ENCODE measurements at places on chromosomes 13 and 19. TPM values are rescaled to one million over a fixed set of nuclear protein-coding genes. Genes with fewer than 3 reads are reported as not detected.

DNA sequence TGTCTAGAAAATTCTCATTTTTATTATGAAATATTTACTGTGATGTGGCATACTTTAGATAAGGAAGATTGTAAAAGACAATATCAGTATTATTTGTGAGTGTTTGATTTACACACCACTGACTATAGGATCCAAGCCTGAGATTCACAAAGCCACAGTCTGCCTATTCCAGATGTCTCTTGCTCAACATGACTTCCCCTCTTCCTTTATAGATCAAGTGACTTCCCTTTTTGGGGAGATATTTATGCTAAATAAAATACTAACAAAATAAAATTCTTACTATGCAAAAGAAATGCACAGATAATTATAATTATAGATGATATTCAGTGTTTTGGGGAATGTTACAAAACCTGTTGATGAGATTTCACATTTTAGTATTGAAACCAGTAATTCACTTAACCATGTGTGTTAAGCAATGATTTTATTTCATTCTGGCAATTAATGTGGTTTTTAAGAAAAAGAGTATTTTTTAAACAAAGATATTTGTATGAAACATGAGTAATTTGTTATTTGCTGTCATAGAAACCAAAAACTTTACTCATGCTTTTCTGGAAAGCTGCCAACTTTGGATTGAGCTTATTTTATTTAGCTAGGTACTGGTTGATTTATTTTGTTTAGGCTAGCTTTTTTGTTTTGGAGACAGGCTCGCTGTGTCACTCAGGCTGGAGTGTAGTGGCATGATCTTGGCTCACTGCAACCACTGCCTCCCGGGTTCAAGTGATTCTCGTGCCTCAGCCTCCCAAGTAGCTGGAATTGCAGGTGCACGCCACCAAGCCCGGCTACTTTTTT lies 13.7 kb upstream of the GPR183 start:
- no peak for DNase-seq

DNA sequence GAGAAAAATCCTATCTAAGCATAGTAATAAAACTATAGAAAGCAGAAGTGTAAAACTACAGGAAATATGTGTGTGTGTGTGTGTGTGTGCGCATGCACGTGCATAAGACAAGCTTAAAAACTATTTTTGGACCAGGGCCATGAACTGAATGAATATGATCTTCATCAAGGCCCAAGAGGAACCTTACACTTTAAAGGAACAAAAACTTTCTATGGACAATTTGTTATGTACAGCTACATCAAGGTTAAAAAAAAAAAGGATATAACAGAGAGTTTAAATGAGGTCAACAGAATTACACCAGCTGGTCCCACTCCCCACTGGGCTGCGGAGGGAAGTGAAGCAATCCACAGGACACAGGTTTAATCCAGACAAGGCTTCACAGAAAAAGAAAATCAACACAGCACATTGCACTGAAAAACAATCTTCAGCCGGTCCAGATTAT lies 151.1 kb downstream of the LHFPL6 start:
- DNase-seq: peak; percentile 95

DNA sequence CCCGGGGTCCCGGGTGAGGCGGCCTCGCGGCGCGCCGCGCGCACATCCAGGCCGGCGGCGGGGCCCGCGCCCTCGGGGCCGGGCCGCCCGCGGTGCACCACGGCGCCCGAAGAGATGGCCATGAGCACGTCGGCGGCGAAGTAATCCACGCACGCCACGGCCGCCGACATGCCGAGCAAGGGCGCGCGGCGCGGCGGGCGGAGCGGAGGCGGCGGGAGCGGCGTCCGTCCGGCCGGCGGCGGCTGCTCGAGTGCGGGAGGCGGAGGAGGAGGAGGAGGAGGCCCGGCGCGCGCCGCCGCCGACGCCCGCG lies at the start of gene KLF16:
Gene KLF16 (minus strand): TSS at position 252 of the 310 bp plus-strand sequence. CDS start 82 bp downstream, at position 170.
- DNase-seq: no peak

DNA sequence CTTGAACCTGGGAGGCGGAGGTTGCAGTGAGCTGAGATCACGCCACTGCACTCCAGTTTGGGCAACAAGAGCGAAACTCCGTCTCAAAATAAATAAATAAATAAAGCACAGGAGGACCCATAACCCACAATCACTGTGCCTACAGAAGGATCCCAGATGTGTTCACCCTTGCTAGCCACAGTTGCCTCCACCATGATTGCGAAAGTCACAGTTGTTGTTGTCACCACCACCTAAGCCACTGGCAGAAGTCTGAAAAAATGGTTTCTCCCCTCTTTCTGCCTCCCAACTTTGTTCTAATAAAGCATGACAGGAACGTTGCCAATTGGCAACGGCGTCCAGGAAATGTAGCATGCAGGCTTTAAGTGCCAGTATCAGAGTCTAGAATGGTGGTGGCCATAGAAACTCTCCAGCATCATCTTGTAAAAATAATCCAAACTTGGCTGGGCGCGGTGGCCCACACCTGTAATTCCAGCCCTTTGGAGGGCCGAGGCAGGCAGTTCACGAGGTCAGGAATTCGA lies 2.2 kb upstream of the EPS15L1 start:
- no peak for DNase-seq

GRCh38 chr19:28485292-28485691 lies 727.7 kb downstream of the UQCRFS1 start:
- DNase-seq: no peak

GRCh38 chr19:56085571-56086275 lies 35.4 kb downstream of the ZNF787 start:
- DNase-seq: no peak

Gene GSX1
- not detected for total RNA-seq

Gene NLRP7
- total RNA-seq: not detected

Measured in G401 (cell line).